ENCODE measurements at places on chromosomes 7 and 10. TPM values are rescaled to one million over a fixed set of nuclear protein-coding genes. Genes with fewer than 3 reads are reported as not detected.

DNA sequence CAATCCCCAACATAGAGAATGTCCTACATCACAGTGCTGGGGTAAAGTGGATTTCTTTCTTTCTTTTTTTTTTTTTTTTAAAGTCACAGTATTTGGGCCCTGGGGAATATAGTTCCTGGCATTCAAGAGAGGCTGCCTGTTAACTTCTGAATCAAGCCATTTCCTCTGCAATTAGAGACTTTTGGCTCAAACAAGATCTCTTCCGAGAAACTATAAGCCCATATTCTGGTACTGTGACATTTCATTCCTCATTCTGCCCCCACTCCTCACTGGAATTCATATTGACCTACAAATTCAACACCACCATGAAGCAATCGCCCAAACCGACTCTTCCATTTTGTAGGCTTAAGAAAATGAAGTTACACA is 187.4 kb downstream of the PHTF2 start:
- no peak overlapping the region for H3K4me3 ChIP-seq
- no peaks in the 10 kb centered on the region for H3K36me3 ChIP-seq
- peak overlapping the region; percentile 2 for H3K27ac ChIP-seq
- no peak for DNase-seq
- H3K27me3 ChIP-seq: no peaks in the 10 kb centered on the region

DNA sequence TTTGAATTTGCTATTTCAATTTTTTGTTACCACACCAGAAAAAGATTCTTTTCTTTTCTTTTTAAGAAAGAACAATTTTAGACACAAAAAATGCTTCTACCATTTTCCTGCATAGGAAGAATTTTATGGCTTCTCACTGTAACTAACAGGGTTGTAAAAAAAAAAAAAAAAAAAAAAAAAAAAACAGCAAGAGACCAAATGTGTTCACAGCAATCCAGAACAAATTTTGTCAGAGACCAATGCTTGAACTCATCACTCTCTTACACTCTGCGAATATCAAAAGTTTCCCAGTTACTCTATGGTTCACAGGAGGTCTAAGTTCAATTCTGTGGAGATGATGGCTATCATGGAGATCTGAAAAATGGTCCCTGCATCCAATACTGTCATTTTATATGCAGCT is 84.4 kb downstream of the CHCHD3 start:
- no peak for DNase-seq
- H3K27ac ChIP-seq: no peak overlapping the region
- peaks cover 73% of the 10 kb centered on the region for H3K4me1 ChIP-seq

- H3K36me3 ChIP-seq: no peaks in the 10 kb centered on the region
- no peak overlapping the region for H3K27ac ChIP-seq
- no peak for DNase-seq
- no peaks in the 10 kb centered on the region for H3K4me1 ChIP-seq
- H3K27me3 ChIP-seq: no peaks in the 10 kb centered on the region
- H3K4me3 ChIP-seq: no peak overlapping the region
Observed at GRCh38 chr7:111711426-111712065, 149.3 kb upstream of the IMMP2L start.

DNA sequence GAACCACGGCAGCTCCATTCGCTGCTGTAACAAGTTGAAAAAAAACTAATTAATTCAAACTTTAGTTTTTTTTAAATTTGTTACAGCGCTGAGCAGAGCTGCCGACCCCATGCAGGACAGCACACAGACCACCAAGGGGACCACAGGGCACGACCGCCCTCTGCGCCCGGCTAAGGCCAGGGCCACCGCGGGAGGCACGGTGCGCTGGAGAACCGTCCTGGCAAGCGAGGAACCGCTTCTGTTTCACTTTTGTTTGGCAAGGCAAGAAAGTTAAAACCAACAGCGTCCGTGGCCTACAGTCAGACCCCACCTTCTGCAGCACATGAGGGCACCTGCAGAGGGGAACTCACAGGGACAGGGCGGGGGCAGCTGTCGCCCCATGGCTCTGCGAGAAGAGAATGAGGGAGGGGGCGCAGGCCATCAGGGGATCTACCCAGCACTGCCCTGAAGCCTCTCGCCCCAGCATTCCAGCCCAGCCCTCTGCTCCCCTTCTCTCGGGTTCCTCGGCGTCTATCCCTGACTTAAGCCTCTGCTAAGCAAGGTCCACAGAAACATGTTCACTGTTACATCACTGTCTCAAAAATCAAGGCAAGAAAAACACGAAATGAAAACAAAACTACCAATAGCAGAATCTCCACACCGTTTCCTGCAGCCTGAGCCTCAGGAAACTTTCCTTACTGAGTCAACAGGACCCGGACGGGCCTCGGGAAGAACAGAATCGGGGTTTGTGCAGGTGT is 204.4 kb downstream of the DIP2C start:
- DNase-seq: no peak
- peak overlapping the region; percentile 54 for H3K4me3 ChIP-seq
- no peaks in the 10 kb centered on the region for H3K36me3 ChIP-seq
- H3K27me3 ChIP-seq: no peaks in the 10 kb centered on the region
- peak overlapping the region; percentile 62 for H3K27ac ChIP-seq

DNA sequence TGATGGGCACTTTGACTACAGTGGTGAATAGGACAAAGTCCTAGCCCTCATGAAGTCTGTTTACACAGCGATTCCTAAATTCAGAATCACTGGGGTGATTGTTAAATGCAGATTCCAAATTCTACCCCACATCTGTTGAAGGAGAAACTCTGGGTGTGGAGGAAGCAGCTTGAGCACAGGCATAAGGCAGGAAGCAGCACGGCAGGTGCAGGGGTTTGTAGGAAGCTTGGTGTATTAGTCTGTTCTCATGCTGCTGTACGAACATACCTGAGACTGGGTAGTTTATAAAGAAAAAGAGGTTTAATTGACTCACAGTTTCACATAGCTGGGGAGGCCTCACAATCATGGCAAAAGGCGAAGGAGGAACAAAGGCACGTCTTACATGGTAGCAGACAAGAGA is 5.1 kb downstream of the AKR1E2 start:
- no peak for DNase-seq
- no peak overlapping the region for H3K27ac ChIP-seq
- no peaks in the 10 kb centered on the region for H3K27me3 ChIP-seq
- peaks cover 16% of the 10 kb centered on the region for H3K4me1 ChIP-seq

DNA sequence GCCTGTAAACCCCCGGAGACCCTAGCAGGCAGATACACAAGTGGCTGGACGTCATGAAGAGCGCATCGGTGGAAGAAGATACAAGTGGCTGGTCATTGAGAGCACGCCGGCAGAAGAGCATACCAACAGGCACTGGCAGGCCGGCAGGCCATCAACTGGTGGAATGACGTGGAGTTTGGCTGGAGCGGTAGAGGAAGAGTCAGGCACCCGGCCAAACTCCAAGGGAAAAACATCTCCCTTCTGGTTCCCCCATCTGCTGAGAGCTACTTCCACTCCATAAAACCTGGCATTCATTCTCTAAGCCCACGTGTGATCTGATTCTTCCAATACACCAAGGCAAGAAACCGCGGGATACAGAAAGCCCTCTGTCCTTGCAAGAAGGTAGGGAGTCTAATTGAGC is 113.4 kb upstream of the NPSR1 start:
- H3K27ac ChIP-seq: no peak overlapping the region
- H3K36me3 ChIP-seq: no peaks in the 10 kb centered on the region
- no peak overlapping the region for H3K4me3 ChIP-seq
- no peak for DNase-seq
- H3K27me3 ChIP-seq: no peaks in the 10 kb centered on the region

DNA sequence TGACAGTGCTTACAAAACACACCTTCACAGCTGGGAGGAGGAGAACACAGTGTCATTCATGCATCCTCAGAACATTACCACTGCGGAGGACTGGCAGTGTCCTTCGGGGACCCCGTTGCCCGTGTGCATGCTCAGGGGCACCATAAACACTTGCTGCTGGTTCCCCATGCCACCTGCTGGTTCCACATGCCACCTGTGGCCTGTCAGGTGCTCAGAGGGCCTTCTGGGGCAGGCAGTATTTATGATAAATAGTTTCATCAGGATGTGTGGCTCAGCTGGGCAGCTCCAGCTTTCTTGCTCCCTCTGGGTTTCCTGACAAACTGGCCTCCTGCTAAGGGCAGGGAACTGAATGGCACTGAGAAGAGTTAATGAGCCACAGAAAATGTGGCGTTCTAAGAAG is 32.1 kb downstream of the CELF2 start:
- no peaks in the 10 kb centered on the region for H3K27me3 ChIP-seq
- peak overlapping the region; percentile 89 for H3K27ac ChIP-seq
- H3K4me1 ChIP-seq: peaks cover 89% of the 10 kb centered on the region
- H3K36me3 ChIP-seq: no peaks in the 10 kb centered on the region
- H3K4me3 ChIP-seq: peak overlapping the region; percentile 11

DNA sequence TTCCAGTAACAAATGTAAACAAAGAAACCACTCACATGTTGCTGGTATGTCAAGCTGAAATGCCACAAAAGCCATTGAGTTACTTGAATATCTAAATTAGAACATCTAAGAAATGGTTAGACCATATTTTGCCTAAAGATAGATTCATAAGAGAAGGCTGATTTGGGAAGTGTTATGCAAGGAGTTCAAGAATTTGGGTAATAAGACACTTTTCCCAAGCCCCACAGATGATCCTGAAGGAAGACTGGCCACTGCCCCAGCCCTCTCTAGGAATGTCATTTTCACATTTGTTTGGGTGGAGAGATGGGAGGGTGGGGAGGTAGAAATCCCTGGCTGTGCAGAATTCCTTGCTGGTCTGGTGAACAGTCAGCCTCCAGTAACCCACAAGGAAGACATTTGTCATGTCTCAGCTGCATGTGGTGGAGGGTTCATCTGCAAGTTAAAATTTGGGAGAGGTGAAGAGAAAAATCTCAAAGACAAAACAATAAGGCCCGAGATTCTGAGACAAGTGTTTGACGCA is 427.2 kb upstream of the KLF6 start:
- H3K4me3 ChIP-seq: no peak overlapping the region
- no peaks in the 10 kb centered on the region for H3K27me3 ChIP-seq
- DNase-seq: no peak
- no peak overlapping the region for H3K27ac ChIP-seq
- peaks cover 19% of the 10 kb centered on the region for H3K4me1 ChIP-seq

DNA sequence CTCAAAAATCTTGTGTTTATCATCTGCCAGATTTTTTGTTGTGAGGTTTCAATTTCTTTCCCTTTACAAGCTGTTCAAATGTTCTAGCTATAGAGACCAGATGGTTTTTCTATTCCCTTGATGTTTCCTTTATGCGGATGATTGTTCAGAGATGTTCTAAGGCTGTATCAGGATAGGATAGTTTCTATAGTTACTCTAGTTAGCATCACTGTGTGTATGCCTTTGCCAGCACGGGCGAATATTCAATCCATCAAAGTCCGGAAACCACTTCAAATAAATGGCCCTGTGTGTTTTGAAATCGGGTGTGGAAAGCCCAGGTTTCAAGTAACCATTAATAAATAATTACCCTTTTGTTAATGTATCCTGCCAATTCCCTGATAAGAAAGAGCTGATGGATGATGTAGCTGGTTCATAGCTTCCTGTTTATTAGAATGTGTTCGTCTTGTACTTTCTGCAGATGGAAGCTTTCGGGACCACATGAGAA is 149.8 kb upstream of the PRKCQ start:
- H3K4me3 ChIP-seq: no peak overlapping the region
- DNase-seq: no peak
- peak overlapping the region; percentile 47 for H3K27ac ChIP-seq

DNA sequence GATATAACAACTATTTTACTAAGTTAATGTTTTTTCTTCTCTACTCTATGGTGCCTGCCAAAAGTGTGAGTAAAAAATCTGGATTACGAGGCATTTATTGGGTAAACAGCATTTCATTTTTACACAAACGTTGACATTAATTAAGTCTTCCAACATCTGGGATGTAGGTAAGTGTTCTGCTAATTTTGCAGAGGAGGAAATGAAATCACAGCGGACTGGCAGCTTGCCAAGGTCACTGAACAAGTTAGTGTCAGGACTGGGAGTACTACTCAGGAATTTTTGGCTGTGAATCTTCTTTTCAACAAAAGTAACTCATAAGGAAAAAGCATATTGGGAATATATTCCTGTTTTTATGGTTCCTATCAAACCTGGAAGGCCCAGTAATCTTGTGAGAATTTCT is 612.1 kb upstream of the FZD8 start:
- H3K36me3 ChIP-seq: no peaks in the 10 kb centered on the region
- no peak overlapping the region for H3K27ac ChIP-seq
- DNase-seq: peak; percentile 80
- H3K4me1 ChIP-seq: peaks cover 21% of the 10 kb centered on the region

POLR2J2 gene
- 2.7 TPM for total RNA-seq

RADIL gene
- 4.5 TPM for total RNA-seq

IFIT1B gene
- not detected for total RNA-seq

ZPBP gene
- not detected for total RNA-seq

GJD4 gene
- not detected for total RNA-seq

CCL24 gene
- total RNA-seq: not detected

C10orf95 gene
- total RNA-seq: not detected

ADCYAP1R1 gene
- total RNA-seq: 2.5 TPM
